ENCODE measurements at places on chromosomes 2 and 18. TPM values are rescaled to one million over a fixed set of nuclear protein-coding genes. Genes with fewer than 3 reads are reported as not detected.

Gene UNC50
- total RNA-seq = 48.9 TPM

Gene SFT2D3
- total RNA-seq = 7.3 TPM

Gene PLB1
- 9.9 TPM for total RNA-seq

Gene ZFAND2B
- 28.7 TPM for total RNA-seq

DNA sequence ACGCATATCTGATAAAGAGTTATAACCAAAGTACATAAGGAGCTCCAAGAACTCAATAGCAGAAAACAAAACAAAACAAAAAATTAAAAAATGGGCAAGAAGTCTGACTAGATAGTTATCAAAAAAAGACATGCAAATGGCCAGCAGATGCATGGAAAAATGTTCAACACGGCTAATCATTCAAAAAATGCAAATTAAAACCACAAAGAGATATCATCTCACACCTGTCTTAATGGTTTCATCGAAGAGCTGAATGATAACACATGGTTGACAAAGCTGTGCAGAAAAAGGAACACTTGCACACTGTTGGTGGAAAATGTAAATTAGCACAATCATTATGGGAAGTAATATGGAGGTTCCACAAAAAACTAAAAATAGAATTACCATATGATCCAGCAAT lies 751.3 kb upstream of the POU3F3 start:
- no peak for DNase-seq

DNA sequence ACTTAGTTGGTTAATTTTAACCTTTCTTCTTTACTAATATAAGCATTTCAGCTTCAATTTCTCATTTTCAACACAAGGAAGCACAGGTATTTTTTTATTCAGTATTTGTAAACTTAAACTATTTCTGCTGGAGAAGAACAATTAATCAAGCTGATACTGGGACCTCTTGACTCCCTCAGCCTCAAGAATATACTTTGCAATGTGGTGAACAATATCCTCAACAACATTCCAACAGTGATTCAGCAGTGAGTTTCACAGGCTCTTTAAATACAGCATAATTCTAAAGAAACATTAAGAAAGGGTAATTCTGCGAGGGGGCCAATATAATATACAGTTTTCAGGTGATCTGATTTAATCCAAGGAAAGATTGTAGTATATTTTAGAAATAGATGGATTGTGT lies 10.0 kb downstream of the RAPGEF4 start:
- no peak for DNase-seq

GRCh38 chr2:104872866-104873688 lies 19.2 kb downstream of the POU3F3 start:
- peak; percentile 67 for DNase-seq

- DNase-seq = no peak
These were observed 81.1 kb upstream of the CAVIN2 start for GRCh38 chr2:191927991-191928390.

DNA sequence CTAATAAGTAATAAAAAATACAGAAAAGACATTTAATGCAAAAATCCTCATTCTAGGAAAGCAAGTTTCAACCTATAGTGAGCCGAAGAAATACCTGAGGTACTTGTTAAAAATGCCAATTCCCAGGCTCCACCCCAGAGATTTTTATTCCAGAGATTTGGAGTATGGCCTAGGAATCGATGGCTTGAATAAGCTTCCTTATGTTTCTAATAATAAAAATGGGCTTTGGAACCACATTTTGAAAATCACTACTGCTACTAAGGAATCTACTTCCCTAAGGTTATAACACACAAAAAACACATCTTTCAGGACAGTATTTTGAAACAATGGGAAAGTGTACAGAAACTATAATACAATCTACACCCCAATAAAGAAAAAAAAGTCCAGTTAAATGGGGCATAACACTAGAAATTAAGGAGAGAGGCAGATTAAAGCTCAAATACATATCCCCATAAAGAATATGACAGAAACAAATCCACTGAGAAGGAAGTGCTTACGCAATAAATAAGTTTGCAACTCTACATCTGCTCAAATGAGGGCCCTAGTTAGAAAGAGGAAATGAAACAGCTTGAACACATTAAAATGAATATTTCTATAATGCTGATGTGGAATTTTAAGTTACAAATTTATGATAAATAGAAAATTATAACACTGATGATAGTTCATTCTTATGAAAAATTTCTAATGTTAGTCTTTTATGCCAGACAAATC lies 103.7 kb downstream of the EPB41L3 start:
- no peak for DNase-seq

All from ureter (tissue), 1 donor.